H9 (cell line): ENCODE measurements at places on chromosomes 6 and 20.
A peak's percentile ranks its signal among the peaks of the same experiment; 100 is the strongest.

- no peak for DNase-seq
Measured at GRCh38 chr6:130996635-130997034, 66.4 kb downstream of the EPB41L2 start.

DNA sequence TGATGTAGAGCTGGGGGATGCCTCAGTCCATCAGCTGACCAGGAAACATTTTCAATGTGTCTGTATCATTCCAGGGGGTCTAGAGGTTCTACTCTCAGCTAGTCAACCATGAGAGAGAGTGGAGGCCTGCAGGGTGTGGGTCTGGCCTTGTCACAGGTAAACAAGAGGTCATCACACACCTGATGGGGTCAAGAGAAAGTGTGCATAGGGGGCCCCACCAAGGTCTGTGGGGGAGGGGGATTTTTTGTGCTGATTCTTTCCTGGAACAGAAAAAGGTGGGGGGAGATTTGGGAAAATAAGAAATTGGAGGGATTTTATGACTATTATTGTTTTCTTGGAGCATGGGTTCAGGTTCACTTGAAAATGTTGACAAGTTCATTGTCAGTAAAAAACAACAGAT is 8.9 kb upstream of the UNC93A start:
- DNase-seq, result no peak

- DNase-seq, result no peak
Measured at GRCh38 chr20:32965115-32965514, 39.1 kb downstream of the SUN5 start.

DNA sequence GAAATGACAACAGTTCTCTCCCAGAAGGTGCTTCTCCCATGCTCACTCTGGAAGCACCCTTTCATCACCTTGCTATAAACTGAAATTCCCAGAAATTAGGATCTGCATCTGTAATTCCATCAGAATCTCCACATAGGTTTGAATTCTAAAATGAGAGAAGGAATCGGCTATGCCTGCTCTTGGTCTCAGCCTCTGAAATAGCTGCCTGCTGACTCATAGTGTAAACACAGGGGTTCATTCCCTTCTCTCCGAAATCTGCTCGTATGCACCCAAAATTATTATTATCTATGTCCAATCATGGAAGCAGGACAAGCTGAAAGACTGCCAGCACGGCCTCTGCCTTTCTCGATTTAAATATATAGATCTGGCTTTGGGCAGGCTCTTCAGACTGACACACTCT is 74.6 kb upstream of the TAB2 start:
- no peak for DNase-seq

DNA sequence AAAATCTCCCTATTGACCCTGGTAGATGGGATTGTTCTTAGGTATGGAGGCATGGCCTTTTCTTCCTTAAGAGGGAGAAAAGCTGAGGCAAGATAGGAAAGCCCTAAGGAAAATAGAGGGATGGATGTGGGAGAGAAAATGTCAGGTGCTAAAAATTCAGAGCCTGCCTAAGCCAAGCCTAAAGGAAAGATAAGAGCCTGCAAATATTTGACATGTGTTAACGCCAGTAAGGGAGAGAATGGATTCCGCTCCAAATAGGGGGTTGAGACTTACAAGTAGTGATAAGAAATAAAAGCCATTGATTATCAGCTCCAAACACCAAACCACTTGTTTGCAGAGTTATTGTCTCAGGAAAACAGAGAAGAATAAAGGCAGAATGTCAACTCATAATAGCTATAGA is 533.6 kb downstream of the PTPRT start:
- DNase-seq, result no peak

DNA sequence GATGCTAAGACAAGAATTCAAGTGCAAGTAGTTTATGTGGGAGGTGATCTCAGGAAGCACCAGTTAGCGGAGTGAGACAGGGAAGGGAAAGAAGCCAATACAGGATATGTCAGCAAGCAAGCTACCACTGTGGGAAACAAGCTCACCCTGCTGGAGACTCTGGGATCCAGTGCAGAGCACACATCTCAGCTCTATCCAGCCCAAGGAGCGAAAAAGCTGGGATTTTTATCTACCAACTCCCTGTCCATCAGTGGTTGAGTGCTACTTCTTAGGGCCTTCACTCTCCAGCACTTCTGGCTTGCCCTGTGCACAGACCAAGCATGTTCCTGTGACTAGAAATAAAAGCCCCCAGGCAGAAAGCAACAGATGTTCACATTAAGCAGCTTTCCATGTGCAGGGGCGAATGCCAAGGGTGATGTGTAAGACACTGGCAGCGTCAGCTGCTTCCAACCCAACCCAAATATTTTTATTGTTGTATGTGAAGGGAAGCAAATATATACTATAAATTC is 10.8 kb upstream of the RNF24 start:
- DNase-seq, result peak; percentile 52

DNA sequence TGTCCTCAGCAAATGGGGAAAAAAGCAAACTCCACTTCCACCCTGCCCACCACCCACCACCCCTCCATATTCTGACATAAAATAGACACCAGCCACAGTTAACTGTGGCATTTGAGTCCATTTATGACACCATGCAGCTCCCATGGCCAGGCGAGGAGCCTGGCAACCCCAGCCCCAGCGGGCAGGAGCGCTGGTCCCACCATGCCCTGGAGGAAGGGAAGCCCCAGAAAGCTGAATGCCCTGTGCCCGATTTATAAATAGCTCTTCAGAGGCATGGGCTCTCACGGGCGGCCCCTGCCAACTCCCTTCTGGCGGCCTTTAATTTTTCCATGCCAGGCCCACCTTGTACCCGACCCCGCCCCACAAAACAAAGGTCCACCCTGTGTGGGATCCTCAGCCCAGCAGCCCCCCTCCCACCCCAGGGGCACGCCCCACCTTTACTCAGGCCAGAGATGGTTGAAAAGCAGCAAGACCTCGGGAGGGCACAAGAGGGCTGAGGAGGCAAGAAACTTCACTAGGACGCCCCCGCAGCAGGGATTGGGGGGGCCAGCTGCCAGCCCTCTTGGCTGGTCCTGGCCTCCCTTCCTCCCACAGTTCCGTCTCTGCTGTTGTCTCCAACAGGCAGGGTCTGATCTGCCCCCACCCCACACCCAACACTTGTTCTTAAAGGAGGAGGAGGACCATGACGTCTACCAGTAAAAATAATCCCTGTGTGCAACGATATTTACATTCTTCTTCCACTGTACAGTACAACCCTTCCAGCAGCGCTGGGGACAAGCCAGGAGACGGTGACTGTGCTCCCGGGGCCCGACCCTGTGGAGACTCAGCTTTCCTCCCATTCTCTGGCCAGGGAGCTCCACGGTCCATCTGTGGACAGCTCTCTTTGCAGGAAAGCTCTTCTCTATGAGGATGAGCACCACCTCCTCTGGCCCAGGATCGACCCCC is 115.6 kb upstream of the CDYL start:
- DNase-seq, result peak; percentile 28

GRCh38 chr6:70667256-70667710 is 400 bp upstream of the SMAP1 start:
- DNase-seq, result no peak

DNA sequence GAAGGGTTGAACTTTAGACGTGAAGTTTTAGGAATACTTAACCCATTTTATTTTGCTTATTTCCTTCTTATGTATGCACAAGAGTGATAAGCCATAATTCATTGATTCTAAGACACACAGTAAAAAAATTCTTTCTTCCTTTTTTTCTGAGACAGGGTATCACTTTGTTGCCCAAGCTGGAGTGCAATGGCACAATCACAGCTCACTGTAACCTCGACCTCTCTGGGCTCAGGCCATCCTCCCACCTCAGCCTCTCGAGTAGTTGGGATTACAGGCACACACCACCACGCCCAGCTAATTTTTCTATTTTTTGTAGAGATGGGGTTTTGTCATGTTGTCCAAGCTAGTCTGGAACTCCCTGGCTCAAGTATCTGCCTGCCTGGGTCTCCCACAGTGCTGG is 116.6 kb upstream of the RNF24 start:
- no peak for DNase-seq

- DNase-seq, result no peak
Measured at GRCh38 chr20:57996465-57996864, 232.0 kb downstream of the ANKRD60 start.

- DNase-seq, result no peak
Measured at GRCh38 chr6:11795403-11795802, 16.8 kb upstream of the ADTRP start.

DNA sequence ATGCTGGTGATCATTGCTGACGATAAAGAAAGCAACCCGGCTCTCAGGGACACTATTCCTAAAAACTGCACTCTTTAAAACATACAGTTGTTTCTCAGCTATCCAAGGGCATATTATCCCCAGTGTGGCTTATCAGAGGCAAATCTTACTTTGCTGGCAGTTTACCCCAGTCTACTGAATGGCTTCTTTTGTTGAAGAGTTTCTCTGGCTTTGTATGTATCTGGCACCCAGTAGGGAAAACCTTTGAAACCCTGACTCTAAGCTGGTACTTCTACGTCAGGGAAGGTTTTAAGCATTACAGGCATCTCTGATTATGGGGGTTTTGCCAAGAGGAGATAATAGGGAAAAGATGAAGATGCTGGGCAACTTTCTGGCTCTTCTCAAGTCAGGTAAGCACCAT is 637.6 kb upstream of the CHD6 start:
- no peak for DNase-seq

DNA sequence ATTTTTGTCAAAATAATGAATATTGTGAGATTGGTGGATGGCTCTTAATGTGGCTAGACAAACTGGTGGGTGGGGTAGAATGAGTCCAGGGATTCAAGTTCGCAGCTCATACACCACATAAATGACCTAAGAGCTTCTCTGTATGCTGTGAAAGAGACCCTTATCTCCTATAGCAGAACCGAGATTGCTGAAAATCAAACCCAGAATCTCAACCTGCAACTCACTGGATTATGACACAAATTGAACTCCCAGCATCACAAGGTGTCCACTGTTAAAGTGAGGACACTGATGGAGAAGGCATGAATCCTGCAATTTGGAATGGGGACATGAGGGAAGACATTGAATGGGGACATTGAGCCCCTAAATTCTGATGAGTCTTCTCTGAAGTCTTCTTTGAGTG is 51.3 kb upstream of the CNKSR3 start:
- DNase-seq, result no peak

GRCh38 chr6:122779667-122780066 is at the start of gene FABP7:
FABP7 (plus strand) TSS chr6:122779716; CDS start chr6:122779795, 79 bp downstream.
- DNase-seq, result no peak

- DNase-seq, result peak; percentile 57
Measured at GRCh38 chr6:36387440-36388303, at the start of gene ETV7. ETV7 (minus strand) TSS chr6:36387669; CDS start chr6:36387541, 128 bp downstream.

- peak; percentile 86 for DNase-seq
Measured at GRCh38 chr20:51022803-51023616, at the start of gene KCNG1. KCNG1 (minus strand) TSS chr20:51023107; CDS start chr20:51010338, 12,769 bp downstream.

DNA sequence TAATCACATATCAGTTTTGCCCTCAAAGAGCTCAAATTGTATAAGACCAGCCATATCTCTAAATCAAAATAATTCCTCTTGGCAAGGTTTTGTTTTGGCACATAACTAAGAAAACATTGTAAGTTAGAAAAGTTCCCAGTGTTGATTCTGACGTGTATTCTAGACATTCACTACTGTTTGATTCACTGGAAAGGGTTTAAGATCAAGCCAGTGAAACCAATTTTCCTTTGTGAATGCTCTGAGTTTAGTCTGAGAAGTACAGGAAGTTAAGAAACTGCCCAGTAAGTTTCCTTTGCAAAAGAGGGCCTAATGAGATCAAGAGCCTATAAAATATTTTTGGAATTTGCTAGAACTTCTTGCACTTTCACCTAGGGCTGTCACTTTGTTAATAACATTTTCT is 143.0 kb downstream of the FNDC1 start:
- no peak for DNase-seq

DNA sequence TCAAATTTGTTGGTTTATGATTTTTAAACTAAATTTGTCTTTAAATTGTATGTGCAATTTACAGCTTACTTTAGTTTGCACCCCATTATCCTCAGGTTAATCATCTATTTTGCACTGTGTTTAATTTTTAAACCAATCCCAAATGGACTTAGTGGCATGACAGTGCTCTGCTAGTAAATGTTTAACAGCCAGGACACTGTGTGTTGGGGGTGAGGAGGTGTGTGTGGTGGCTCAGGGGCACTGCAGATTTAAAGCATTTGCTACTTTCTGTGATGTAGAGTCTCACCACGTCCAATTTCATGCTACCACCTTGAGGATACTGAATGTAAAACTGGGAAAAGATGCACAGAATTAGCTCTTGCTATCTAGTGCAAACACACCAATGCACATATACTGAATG is 225.7 kb downstream of the HAO1 start:
- no peak for DNase-seq

DNA sequence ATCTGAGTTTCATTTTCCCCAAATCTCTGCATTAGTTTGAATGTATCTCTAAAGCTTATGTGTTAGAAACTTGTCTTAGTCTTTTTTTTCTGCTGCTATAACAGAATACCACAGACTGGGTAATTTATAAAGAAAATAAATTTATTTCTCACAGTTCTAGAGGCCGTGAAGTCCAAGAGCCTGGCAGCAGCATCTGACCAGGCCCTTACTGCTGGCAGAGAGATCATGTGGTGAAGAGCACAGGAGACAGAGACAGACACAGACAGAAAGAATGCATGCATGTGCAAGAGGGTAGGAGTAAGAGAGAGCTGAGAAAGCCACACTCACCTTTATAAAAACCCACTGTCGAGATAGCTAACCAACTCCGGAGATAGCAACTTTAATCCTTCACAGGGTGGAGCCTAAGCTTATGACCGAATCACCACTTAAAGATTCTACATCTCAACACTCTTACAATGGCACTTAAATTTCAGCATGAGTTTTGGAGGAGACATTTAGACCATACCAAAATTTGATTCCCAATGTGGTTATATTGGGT is 412.7 kb upstream of the SOX4 start:
- DNase-seq, result no peak

GRCh38 chr6:5946181-5946580 is 60.5 kb downstream of the NRN1 start:
- DNase-seq, result no peak

GRCh38 chr6:89895276-89895874 is 1.1 kb downstream of the GJA10 start:
- peak; percentile 74 for DNase-seq

- DNase-seq, result no peak
Measured at GRCh38 chr6:100899202-100899601, 18.1 kb upstream of the ASCC3 start.

GRCh38 chr6:131368198-131368911 is 204.7 kb upstream of the ARG1 start:
- no peak for DNase-seq

DNA sequence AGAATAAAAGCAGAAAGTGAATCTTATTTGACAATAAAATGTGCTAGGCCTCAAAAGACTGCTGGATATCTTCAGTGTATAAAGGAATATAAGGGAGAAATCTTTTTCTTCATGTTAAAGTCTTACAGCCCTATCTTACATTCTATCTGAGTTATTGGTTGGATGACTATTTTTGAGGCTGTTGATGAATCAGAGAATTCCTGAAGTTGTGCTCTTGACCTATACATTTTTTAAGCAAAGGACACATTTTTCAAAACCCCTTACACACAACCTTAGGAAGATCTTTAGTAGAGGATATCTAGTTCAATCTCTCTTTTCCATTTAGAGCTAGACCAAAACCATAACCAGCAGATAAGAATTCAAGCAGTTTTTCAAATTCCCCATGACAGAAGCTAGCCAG is 10.9 kb upstream of the CGA start:
- DNase-seq, result no peak

GRCh38 chr6:111523484-111524167 is 40.6 kb upstream of the REV3L start:
- no peak for DNase-seq

- DNase-seq, result no peak
Measured at GRCh38 chr6:36376183-36376582, 11.3 kb downstream of the ETV7 start.
